ENCODE measurements at places on chromosomes 4 and X. TPM values are rescaled to one million over a fixed set of nuclear protein-coding genes. Genes with fewer than 3 reads are reported as not detected.

Gene PABPC5
- total RNA-seq: not detected

Gene PDCL2
- not detected for total RNA-seq

- no peak for DNase-seq
Observed at GRCh38 chr4:101238706-101239105, 108.6 kb downstream of the PPP3CA start.

Gene NOX1
- not detected for total RNA-seq

Gene MAB21L2
- not detected for total RNA-seq

Gene ADH1B
- not detected for total RNA-seq

DNA sequence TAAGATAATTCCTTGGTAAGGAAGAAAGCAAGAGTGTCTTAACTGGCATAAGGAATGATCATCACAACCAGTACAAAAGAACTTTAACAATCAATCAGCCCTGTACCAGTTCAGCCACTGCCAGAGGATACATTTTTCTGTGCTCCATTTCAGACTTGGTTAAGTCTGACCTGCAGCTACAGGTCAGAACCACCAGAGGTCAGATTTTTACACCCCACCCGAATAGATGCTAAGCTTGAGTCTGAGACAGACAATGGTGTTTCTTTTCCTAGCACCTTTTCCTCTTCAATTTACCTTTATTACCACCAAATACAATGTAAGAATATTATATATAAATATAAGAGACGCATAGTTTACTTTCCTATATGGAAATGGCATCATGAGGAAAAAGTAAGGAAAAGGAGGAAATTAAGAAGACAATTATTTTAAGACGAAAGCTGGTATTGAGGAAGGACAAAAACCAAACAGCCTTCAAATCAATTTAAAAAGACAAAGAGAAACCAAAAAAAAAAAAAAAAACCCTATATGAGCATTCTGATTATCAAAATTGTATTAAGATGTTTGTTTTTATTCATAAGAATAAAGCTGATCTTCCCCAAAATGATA lies 215.3 kb upstream of the TTC29 start:
- no peak for DNase-seq

Gene FAT4
- total RNA-seq: not detected

- DNase-seq: no peak
Observed at GRCh38 chr4:54784161-54784671, 126.5 kb downstream of the KIT start.

- DNase-seq: no peak
Observed at GRCh38 chrX:77595848-77596247, 148.7 kb downstream of the FGF16 start.

Data from T-helper 17 cell (primary cell).